ENCODE measurements at places on chromosomes 5 and 9. TPM values are rescaled to one million over a fixed set of nuclear protein-coding genes. Genes with fewer than 3 reads are reported as not detected.

DNA sequence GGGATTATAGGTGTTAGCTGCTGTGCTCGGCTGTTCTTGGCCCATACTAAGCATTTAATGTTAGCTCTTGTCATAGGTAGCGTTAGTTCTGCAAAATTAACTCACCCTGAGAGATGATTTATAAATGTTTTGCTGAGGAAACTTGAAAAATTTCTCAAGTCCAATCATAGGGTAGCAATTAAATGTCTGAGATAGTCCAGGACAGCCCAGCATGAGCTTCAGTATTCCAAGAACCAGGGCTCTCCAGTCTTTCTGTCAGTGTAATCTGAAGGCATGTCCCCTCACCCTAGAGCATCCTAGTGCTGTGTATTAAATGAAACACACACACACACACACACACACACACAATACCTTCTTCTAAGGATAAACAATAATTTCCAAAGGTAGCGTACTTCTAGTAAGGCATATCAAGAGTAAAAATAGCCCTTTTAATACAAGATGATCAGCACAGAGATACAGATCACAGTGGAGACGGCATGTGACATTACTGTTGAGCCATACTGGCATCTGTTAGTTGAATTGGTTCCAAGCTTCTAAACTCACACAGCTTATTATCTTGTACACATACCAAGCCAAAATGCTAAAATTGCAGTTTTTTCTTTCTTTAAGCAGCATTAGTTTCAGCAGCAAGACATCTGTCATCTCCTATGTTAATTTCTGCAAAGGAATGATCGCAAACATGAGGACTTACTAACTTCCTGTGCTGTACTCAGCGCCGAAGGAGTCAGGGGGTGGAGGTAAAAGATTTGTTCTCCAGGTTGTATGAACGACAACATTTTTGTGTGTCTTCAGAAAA, 46.3 kb upstream of the JMY start:
- no peak for DNase-seq
- H3K36me3 ChIP-seq = no peaks in the 10 kb centered on the region
- no peak overlapping the region for H3K4me3 ChIP-seq

GRCh38 chr5:65695162-65695755, 26.6 kb downstream of the SGTB start:
- no peaks in the 10 kb centered on the region for H3K4me1 ChIP-seq
- no peak for DNase-seq
- peaks cover 6% of the 10 kb centered on the region for H3K36me3 ChIP-seq
- no peak overlapping the region for H3K27ac ChIP-seq
- H3K4me3 ChIP-seq = no peak overlapping the region

FASTKD3 gene
- total RNA-seq = 7.3 TPM

DNA sequence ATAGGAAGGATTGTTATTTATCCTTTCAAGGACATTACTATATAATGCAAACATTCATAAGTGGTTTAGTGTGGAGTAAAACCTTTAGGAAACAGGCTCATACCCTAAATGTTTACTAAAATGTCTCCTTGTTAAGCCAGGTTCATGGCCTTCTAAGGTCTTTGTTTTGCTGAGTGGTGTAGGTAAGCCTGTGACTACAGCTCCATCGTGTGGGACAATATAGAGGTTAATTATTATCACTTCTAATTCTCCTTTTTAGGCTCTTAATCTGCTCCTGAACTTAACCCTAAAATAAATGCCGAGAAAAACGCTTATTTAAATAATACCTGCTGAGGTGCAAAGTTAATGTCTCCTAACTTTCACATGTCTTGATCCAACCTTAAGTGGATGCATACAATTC, 43.8 kb downstream of the SPINK5 start:
- no peaks in the 10 kb centered on the region for H3K27me3 ChIP-seq
- H3K27ac ChIP-seq = no peak overlapping the region
- no peaks in the 10 kb centered on the region for H3K4me1 ChIP-seq
- H3K36me3 ChIP-seq = no peaks in the 10 kb centered on the region
- H3K4me3 ChIP-seq = no peak overlapping the region

DNA sequence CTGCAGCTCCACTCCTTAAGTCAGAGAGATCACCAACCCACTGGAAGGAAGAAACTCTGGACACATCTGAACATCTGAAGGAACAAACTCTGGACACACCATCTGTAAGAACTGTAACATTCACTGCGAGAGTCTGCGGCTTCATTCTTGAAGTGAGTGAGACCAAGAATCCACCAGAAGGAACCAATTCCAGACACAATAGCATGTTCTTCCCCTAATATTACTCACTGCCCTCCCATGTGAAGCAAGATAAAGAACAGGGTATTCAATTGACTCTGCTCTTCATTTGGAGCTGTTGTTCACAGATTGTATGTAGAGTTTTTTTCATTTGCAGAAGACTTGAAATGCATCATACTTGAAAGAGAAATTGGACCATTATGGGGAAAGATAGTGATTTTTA, 10.8 kb downstream of the SAXO1 start:
- H3K27me3 ChIP-seq = no peaks in the 10 kb centered on the region
- H3K4me3 ChIP-seq = no peak overlapping the region
- H3K4me1 ChIP-seq = no peaks in the 10 kb centered on the region
- H3K27ac ChIP-seq = no peak overlapping the region
- no peaks in the 10 kb centered on the region for H3K36me3 ChIP-seq

PKD2L2 gene
- total RNA-seq = not detected

- H3K4me3 ChIP-seq = no peak overlapping the region
- peaks cover 9% of the 10 kb centered on the region for H3K4me1 ChIP-seq
- H3K27ac ChIP-seq = peak overlapping the region; percentile 1
- H3K27me3 ChIP-seq = no peaks in the 10 kb centered on the region
- H3K36me3 ChIP-seq = no peaks in the 10 kb centered on the region
- no peak for DNase-seq
These were observed 566.1 kb downstream of the ZNF608 start for GRCh38 chr5:124180299-124180874.

DNA sequence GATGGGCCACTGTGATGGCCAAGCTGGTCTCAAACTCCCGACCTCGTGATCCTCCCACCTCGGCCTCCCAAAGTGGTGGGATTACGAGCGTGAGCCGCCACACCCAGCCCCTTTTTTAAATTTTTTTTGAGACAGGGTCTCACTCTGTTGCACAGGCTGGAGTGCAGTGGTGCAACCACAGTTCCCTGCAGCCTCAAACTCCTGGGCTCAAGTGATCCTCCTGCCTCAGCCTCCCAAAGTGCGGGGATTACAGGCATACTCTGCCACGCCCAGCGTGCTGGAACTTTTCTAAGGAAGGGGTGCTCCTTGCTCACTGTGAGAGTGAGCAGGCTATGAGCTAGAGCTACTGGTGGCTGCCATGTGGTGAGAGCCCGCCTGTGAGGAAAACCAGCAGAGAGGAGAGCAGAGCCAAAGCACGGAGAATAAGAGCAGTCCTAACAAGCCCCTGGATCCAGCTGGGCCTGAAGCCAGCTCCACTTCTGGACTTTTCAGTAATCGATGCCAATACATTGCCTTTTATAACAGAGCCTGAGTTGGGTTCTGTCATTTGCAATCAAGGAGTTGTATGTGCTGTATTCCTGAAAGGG, 75.5 kb upstream of the UNC5A start:
- peaks cover 85% of the 10 kb centered on the region for H3K27me3 ChIP-seq
- no peaks in the 10 kb centered on the region for H3K36me3 ChIP-seq
- no peak overlapping the region for H3K27ac ChIP-seq
- H3K4me1 ChIP-seq = no peaks in the 10 kb centered on the region
- DNase-seq = no peak

ASPN gene
- not detected for total RNA-seq

KCNMB1 gene
- 0.44 TPM for total RNA-seq

CDKN2B gene
- total RNA-seq = 22.3 TPM

SLC23A1 gene
- total RNA-seq = not detected

GRCh38 chr5:135476615-135477581, 24.7 kb upstream of the TIFAB start:
- no peak overlapping the region for H3K27ac ChIP-seq
- H3K4me3 ChIP-seq = no peak overlapping the region
- H3K36me3 ChIP-seq = no peaks in the 10 kb centered on the region
- H3K4me1 ChIP-seq = no peaks in the 10 kb centered on the region
- DNase-seq = no peak

DNA sequence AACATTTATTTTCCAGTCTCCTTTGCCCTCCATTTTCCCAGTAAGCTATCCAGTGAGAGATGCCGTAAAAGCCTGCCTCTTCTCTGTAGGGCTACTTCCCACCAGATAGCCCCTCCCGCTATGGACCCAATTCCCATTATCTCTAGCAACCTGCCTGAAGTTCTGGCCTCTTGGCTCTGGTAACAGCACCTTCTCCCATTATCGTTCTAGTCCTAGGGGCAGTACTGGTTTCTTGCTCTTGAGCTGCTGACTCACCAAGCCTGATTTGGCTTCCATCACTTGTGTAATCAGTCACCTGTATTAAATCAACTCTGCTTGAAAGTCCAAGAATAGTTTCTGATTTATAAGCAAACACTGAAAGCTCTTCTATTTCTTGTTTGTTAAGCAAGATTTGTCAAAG, 42.8 kb upstream of the PARP8 start:
- no peak overlapping the region for H3K4me3 ChIP-seq
- H3K27ac ChIP-seq = no peak overlapping the region
- H3K27me3 ChIP-seq = no peaks in the 10 kb centered on the region
- H3K4me1 ChIP-seq = no peaks in the 10 kb centered on the region
- H3K36me3 ChIP-seq = no peaks in the 10 kb centered on the region
- DNase-seq = no peak

UHRF2 gene
- 20.9 TPM for total RNA-seq

GRCh38 chr5:175867587-175868347, 3.6 kb upstream of the CPLX2 start:
- no peaks in the 10 kb centered on the region for H3K36me3 ChIP-seq
- peaks cover 29% of the 10 kb centered on the region for H3K27me3 ChIP-seq
- no peak for DNase-seq
- H3K27ac ChIP-seq = no peak overlapping the region
- no peak overlapping the region for H3K4me3 ChIP-seq

ECM2 gene
- 2.2 TPM for total RNA-seq

GRCh38 chr5:757346-757930, 27.1 kb downstream of the ZDHHC11B start:
- no peak overlapping the region for H3K4me3 ChIP-seq
- H3K36me3 ChIP-seq = no peaks in the 10 kb centered on the region
- DNase-seq = no peak

DNA sequence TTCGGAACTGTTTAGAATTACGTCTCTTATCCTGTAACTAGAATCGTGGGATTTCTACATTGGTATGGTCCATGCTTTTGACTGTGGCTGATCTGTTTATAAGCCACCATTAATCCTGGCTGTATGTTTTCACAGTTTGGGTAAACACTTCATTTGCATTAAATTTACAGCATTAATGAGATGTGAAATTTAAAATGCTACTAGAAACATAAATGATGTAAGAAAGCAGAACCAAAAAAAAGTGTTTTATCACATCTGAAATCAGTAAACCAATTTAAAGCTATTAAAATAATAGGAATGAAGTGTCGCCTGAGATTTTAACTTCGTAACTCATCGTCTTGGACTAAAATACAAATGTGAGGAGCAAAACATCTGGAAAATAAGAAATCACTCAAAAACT, 201.7 kb downstream of the NFIB start:
- no peak overlapping the region for H3K4me3 ChIP-seq
- no peak for DNase-seq
- no peak overlapping the region for H3K27ac ChIP-seq
- H3K36me3 ChIP-seq = no peaks in the 10 kb centered on the region
- H3K4me1 ChIP-seq = no peaks in the 10 kb centered on the region

- H3K27me3 ChIP-seq = no peaks in the 10 kb centered on the region
- no peak overlapping the region for H3K27ac ChIP-seq
- no peaks in the 10 kb centered on the region for H3K36me3 ChIP-seq
These were observed 180.0 kb upstream of the RGMB start for GRCh38 chr5:98593418-98593817.

C9orf85 gene
- total RNA-seq = 13.2 TPM

DNA sequence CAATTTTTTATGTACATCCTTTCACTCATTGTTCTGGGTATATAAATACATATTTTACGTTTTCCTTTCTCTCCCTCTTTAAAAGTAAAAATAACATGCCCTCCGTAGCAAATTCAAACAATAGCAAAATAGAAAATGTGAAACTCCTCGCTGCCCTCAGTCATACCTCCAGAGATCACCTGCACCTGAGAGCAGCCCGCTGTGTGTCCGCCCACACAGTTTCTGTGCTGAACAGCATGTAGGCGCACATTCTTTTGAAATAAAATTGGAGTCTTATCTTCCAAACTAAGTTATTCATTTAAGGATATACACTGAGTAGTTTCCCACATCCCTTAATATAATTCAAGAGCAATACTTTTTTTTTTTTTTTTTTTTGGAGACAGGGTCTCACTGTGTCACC, 255.7 kb downstream of the AOPEP start:
- H3K36me3 ChIP-seq = peaks cover 2% of the 10 kb centered on the region
- no peaks in the 10 kb centered on the region for H3K4me1 ChIP-seq
- no peak overlapping the region for H3K4me3 ChIP-seq

DNA sequence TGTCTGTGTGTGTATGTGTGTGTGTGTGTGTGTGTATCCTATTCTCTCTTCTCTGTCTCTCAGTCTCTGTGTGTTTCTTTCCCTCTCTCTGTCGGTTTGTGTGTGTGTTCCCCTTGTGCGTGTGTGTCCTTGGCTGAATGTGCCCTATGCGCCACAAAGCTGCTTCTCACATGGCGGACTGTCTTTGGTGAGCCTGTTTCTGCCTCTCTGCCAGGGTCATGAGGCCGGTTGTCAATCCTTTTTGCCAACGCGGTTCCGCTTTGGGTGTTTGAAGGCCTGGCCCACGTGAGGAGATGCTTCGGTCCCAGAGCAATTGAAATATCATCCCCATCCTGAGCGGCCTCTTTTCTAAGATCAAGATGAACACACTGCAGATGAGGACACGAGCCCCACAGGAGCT, 476.0 kb downstream of the SPATA31A7 start:
- no peak overlapping the region for H3K27ac ChIP-seq
- no peaks in the 10 kb centered on the region for H3K4me1 ChIP-seq
- no peak overlapping the region for H3K4me3 ChIP-seq
- no peaks in the 10 kb centered on the region for H3K36me3 ChIP-seq
- DNase-seq = no peak

ADRA1B gene
- total RNA-seq = 2.8 TPM

CBY3 gene
- total RNA-seq = not detected

DAP gene
- total RNA-seq = 40.6 TPM

DMRTA1 gene
- 0.25 TPM for total RNA-seq

GRCh38 chr5:121429761-121430160, 421.9 kb upstream of the FTMT start:
- no peaks in the 10 kb centered on the region for H3K36me3 ChIP-seq
- no peak for DNase-seq
- H3K27ac ChIP-seq = no peak overlapping the region
- H3K4me1 ChIP-seq = no peaks in the 10 kb centered on the region
- H3K4me3 ChIP-seq = no peak overlapping the region

DPM2 gene
- total RNA-seq = 20.4 TPM

NPR3 gene
- total RNA-seq = 9.9 TPM

GRCh38 chr5:168697034-168697720, 118.0 kb upstream of the PANK3 start:
- H3K4me3 ChIP-seq = no peak overlapping the region
- no peaks in the 10 kb centered on the region for H3K4me1 ChIP-seq
- H3K36me3 ChIP-seq = peaks cover 37% of the 10 kb centered on the region
- no peak overlapping the region for H3K27ac ChIP-seq

GRCh38 chr9:136650648-136651047, 12.1 kb upstream of the EGFL7 start:
- H3K4me1 ChIP-seq = no peaks in the 10 kb centered on the region
- no peaks in the 10 kb centered on the region for H3K36me3 ChIP-seq
- no peak for DNase-seq
- no peak overlapping the region for H3K27ac ChIP-seq
- H3K27me3 ChIP-seq = peaks cover 23% of the 10 kb centered on the region
